ENCODE measurements at places on chromosomes 13 and 19.

DNA sequence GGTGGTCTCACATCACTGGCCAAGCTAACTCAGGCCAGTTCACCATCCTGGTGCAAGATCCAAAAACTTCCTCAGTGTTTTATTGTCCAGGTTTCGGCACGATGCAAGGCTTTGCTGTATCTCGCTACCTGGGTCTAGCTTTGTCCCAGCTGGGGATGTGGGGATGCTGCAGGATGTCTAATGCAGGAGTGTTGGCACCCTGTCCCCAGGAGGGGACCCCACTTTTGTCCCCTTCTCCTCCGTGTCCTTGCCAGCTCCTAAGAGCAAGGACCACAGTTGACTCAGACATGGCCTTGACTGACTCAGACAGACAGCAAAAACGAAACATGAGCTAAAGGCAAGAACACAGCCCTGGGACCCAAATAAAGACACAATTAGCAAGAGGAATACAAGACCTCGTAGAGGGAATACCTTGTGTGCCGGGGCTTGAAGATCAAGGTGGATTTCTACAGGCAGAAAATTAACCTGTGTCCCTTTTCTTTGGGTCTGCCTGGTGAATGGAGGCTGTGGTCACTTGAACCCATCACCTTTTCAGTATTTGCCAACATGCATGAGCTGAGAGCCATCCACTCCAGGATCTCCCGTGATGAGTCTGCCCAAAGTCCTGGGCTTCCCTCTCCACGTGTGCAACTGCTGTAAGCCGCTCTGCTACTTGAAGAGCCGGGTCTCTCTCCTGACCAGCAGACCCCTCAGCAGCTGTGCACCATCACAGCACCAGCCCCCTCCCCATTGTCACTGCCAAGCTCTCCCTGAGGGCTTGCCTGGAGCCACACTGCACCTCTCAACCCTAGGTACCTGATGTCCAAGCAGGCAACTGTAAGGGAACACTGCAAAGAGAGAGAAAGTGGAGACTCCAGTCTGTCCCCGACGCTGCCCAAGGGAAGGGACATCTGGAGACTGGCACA lies 149.5 kb upstream of the ZNF507 start:
- no peak for DNase-seq

DNA sequence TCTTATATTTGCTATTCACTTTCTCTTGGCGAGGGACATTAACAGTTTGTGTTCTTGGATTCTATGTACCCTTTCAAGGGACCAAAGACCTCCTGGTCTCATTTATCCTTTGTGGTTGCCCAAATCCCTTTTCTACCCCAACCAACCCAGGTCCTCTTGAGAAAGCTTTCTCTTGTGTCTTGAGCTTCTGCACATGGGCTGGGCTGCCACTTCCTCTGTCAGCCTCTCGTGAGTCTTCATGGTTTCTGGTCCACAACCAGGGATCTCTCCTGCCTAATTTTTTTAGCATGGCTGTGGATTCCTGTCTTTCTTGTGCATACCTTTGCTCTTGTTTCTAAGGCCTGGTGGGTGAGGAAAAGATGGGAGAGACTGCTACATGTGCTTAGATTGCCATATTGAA lies 14.9 kb downstream of the TIMM13 start:
- no peak for DNase-seq

- DNase-seq, result peak; percentile 47
These were observed 3.5 kb downstream of the ANGPTL4 start for GRCh38 chr19:8367327-8368001.

GRCh38 chr13:76836311-76836710 lies 49.9 kb downstream of the KCTD12 start:
- DNase-seq, result no peak

DNA sequence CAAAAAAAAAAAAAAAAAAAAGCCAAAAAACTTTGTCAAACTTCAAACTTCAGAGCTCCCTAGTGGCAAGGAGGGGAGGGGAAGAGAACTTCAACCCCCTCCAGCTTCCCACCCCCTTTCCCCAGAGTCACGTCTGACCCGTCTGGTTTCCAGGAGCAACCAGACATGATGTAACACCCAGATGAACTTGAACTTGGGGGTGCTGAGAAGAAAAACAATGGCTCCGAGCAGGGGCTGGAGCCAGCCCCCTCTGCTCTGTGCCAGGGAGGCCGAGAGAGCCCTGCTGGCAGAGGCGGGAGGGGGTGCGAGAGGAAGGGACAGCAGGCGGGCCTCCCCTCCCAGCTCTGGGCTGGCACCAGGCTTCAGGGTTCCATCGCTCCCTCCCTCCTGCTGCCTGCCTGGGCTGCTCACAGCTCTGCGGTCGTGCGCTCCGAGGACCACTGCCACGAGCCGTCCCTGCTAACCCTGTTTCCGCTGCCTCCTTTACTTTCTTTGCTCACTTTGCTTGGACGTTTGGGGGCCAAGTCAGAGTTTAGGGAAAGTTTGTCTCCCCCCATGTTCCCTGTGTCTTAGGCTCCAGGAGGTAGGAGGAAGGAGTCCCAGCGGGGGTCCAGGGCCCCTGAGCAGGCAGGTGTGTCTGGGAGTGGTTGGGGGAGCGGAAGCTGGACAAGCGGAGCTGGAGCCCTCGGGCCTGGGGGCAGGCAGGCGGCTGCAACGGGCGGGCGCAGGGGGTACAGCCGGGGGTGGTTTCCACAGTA lies 11.1 kb downstream of the LYL1 start:
- DNase-seq, result no peak

DNA sequence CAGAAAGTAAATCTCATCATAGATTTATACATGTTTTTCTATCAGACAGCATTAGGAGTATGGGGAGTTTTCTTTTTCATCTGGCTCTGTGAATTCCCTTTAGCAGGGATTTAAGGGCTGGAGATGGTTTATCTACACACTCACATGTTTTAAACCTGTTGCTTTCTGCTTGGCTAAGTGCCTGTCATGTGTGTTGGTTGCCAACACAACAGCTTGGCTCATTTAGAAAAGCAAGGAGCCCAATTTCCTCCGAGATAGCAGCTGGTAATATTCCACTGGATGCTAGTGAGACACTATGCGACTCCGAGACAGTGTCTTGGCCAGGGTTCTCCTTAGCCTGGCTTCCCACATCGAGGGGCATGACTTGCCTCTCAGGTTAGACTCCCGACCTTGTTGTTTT lies 83.3 kb downstream of the KLF5 start:
- no peak for DNase-seq

GRCh38 chr13:43353631-43354030 lies 330.2 kb downstream of the DNAJC15 start:
- no peak for DNase-seq

- DNase-seq, result no peak
These were observed at the start of gene GSX1 for GRCh38 chr13:27792393-27793218. Gene GSX1, plus strand, starts transcription at chr13:27792483. Its CDS starts 208 bp downstream, at chr13:27792691.

DNA sequence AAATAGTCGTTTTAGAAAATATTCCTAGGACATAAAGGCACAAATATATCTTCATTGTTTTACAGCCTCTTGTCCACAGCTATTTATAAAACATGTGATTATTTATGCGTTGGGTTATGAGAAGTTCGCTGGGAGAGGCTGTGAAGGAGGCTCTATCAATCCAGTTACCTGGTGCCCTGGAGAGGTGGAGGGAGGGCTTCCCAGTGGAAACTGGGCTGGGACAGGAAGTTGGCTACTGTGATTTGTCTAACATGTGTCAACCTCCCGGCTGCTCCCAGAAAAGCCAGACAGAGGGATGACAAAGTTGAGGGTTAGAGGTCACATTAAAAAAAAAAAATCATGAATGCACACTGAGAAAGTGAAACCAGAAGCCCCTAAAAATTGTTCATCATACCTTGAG lies 346.5 kb downstream of the ZNF536 start:
- no peak for DNase-seq

DNA sequence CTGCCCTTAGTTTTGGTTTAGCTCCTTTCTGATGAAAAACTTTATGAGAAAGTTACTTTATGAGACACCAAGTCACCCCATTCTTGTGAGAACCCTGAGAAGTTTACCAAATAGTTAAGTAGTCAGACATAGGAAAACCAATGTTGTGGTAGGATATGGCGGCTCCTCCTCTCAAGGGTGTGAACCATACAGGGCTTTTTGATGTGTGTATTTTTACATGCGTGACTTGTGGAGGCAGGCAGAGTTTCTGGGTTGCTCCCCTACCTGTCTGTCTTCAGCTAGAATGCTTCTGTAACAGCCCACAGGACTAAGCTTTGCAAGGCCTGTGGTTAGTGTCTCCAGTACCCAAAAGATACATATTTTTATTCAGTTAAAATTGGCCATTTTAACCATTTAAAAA lies 18.3 kb downstream of the UBAC2 start:
- no peak for DNase-seq

GRCh38 chr13:19089315-19089714 lies 92.3 kb downstream of the TUBA3C start:
- peak; percentile 10 for DNase-seq

DNA sequence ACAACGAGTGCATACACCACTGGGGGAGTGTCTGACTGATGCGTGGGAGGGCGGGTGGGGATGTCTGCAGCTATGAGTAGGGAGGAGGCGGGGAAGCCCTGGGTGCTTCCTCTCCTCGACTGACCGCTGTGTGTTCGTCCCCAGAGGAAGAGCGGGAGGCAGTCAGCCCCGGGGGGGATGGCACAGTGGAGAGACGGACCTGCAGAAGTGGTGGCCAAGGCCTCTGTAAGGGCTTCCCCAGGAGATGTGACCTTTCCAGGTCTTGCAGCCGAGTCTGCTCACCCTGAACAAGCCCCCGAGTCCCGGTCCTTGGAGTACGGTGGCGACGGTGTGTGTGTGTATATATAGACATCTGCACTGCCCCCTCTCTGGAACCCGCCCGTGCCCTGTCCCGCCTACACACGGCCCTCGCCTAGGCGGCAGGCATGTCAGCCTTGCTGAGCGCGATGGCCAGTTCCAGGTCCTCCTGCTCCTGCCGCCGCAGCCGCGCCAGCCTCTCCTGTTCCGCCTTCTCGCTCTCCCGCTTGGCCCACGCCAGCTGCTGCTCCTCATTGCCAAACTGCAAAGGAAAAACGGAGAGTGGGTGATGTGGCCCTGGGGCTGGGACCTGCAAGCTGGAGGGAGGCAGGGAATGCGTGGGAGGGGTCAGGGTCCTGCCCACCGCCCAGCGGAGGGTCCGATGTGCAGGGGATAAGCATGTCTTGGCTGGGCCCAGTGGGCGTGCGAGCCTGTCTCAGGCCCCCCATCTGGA lies 30.8 kb downstream of the KLF2 start:
- DNase-seq, result no peak

DNA sequence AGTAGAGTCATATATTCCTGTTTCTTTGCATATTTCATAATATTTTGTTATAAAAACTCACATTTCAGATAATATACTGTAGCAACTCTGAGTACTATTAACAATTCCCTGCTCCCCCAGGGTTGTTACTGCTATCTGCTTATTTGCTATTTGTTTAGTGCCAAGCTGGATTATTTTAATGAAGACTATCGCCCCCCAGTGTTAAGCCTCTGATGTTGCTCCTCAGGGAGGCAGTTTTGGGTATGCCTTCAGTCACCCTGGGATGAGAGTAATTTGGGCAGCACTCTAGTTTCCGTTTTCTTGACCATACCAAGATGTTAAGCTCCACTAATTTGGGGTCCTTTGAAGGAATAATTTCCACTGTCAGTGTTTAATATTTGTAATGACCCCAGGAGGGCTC lies 46.0 kb downstream of the MICU2 start:
- peak; percentile 34 for DNase-seq

- peak; percentile 13 for DNase-seq
These were observed 13.7 kb downstream of the RNASEH2B start for GRCh38 chr13:50923272-50923671.

DNA sequence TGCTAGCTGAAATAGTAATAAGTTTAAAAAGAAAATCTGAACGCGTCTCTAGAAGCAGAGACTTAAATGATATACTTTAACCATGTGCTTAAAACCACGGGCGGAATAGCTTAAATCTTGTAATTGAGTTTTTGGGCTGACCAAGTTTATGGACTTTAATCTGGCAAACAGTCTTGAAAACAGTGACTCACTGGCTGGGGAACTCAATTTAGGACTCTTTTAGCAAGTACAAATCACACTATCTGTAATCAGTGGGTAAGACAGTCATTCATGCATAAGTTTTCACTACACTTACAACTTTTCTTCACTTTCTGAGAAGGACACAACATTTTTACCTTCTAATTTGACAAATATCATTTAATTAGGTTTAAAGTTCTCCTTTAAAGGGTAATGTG lies 26.8 kb downstream of the ZNF627 start:
- no peak for DNase-seq

- DNase-seq, result no peak
These were observed 98.3 kb upstream of the KLF5 start for GRCh38 chr13:72960541-72960940.

DNA sequence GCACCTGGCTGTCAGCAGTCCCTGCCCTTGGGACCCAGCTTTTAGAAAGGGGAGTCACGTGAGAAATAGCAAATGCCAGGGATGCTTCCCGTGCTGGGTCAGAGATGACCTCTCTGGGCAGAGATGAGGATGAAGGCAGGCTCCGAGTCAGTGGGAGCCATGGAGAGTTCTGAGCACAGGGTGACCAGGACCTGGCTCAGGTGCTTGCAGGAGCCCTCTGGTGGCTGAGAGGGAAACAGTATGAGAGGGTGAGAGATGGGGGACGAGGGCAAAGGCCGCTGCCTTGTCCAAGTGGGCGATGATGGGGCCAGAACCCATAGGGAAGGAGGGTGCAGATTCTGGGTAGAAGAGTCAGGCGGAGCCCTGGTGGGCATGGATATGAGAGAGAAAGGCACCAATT lies 15.8 kb downstream of the TMED1 start:
- no peak for DNase-seq

DNA sequence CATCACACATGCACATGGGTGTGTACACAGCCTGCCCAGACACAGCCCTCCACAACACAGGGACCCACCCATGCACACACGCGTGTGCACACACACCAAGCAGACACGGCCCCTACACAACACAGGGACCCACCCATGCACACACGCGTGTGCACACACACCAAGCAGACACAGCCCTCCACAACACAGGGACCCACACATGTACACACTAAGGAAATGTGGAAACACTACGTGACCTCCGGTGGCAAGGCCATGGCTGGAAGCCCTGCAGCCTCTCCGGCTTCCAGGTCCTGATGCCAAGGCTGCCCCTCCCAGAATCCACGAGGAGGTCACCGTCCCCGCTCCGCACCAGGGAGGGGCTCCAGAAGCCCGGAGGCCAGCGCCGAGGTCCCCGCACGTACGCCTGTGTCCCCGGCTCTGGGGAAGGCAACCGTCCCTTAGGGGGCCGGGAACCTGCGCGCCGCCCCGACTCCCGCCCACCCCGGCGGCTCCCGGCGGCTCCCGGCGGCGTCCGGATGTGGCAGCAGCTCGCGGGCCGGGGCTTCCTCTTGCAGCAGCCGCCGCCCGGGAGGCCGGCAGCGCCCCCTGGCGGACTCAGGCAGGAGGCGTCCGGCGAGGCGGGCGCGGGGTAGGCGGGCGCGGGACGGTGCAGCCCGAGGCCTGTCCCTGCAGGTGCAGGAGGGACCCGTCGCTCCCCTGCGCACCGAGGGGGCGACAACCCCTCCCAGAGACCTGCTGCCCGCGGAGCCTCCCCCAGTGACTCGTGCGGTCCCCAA lies 29.8 kb upstream of the GRTP1 start:
- DNase-seq, result peak; percentile 85

GRCh38 chr13:64397701-64398100 lies 2832.4 kb downstream of the PCDH9 start:
- no peak for DNase-seq

- no peak for DNase-seq
These were observed 1716.7 kb downstream of the SLITRK1 start for GRCh38 chr13:82165396-82166174.
